Ecto neural progenitor cell (in vitro differentiated cells): ENCODE measurements at places on chromosomes 5 and 9.

- DNase-seq: no peak
Measured at GRCh38 chr5:135156337-135156714, 122.3 kb upstream of the PITX1 start.

DNA sequence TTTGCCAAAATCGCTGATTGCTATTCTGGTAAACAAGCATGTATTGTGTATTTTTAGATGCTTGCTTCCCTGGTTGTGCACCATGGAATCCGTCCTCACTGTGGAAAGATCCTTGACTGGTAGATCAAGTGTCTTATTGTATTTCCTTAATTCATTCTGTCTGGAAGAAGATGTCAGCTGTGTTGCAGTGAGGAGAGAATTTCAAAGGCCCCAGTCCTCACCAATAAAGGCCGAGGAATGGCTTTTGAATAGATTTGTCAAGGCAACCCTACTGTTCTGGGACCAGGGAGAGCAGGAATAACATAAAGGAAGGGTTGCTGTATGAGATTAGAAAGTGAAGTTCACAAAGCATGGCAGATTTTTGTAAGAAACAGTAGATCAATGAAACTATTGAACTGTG is 36.2 kb upstream of the POU5F2 start:
- no peak for DNase-seq

- DNase-seq: no peak
Measured at GRCh38 chr5:111857623-111858022, 100.6 kb upstream of the NREP start.

- no peak for DNase-seq
Measured at GRCh38 chr9:76018761-76019160, 128.3 kb downstream of the PCSK5 start.
